ENCODE measurements at places on chromosomes 3 and 15.

DNA sequence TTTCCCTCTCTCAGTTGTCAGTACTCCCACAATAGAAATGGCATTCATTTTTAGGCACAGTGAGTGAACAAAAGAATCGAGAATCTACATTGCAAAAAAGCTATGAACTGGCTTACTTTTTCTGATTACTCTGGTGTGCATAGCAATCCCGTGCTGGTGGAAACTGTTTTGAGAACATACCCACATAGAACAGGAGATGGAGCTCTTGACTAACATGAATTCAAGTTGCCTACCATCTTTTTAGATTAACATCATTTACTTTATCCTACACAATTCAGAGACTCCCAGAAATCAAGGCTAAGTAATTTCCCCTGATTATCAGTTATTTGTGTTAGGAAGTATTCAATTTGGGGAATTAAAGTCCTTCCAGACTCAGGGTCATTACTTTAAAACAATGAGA is 326.6 kb downstream of the ARPP21 start:
- DNase-seq: no peak

- no peak for DNase-seq
Measured at GRCh38 chr15:100105101-100105500, 236.7 kb downstream of the ADAMTS17 start.

DNA sequence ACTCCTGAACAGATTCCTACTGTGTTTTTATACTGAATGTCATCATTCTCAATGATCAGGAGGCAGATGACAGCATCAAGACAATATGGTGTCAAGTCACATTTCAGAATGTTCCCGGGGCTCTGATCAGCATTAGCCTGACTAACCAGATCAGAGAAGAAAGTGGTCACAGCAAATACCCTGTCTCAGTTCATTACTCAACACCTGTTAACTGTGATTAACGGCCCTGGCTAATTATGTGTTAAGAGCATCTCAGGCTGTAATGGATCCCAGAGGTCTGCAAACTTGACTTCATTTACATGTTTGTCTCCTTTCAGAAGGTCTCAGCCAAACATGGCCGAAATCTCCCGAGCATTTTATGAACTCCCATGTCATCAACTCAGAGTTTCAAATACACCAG is 833.7 kb downstream of the FHIT start:
- DNase-seq: no peak

DNA sequence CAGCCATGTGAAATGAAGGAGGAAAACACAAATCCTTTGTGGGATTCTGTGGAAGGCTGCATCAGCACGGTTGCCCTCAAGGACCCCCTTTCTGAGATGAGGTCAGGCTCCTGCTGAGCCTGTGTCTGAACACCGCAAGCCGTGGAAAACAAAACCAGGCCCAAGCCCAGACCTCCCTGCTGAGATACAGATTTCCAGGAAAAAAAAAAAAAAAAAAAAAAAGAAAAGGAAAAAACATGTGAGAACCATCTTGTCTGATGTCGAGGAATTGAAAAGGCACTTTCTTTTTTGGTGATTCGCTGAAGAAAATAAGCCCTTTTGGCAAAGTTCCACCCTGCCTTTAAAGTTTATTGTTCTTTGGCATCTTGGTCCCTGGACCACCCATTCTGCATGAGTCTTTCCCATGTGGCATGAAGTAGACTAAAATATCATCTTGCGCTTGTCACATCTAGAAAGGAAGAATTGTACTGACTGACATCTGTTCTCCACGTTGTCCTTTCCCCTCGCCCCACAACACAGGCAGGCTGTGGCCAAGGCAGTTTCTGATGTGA is 117.6 kb downstream of the CHST2 start:
- DNase-seq: no peak

- DNase-seq: no peak
Measured at GRCh38 chr15:25504307-25504706, 65.5 kb upstream of the UBE3A start.

DNA sequence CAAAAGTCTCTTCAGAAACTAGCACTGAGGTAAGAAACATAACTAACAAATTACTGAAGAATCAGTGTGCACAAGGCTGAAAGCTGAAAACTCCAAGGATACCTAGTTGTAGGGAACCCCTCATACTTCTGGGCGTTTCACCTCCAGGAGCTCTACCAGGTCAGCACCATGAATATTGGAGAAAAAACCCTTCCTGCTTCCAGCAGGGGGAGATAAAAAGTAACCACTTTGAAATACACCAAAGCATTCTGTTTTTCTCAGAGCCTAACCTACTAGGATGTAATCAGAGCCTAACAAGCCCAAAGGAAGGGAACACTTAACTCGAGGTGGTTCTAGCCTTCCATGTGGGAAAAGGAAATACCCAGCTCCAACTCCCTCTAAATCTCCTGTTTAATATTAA is 175.8 kb upstream of the MME start:
- no peak for DNase-seq

GRCh38 chr3:28267984-28268849 is 26.8 kb downstream of the CMC1 start:
- DNase-seq: no peak

DNA sequence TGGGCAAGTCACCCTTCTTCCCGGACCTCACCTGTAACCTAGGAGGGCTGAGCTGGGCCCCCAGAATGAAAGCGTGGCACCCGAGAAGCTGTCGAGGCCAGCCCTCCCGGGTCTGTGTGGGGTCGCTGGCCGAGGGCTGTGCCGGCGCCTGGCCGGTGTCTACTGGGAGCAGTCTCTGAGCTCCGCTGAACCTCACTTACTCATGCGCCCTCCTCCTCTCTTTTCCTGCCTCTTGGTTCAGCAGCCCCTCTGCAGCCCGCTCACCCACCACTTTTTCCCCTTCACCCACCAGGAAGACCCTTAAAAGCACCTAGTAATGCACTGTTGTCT is 419 bp downstream of the HYKK start:
- no peak for DNase-seq

GRCh38 chr15:60706145-60706544 is 227.2 kb upstream of the ICE2 start:
- DNase-seq: no peak

DNA sequence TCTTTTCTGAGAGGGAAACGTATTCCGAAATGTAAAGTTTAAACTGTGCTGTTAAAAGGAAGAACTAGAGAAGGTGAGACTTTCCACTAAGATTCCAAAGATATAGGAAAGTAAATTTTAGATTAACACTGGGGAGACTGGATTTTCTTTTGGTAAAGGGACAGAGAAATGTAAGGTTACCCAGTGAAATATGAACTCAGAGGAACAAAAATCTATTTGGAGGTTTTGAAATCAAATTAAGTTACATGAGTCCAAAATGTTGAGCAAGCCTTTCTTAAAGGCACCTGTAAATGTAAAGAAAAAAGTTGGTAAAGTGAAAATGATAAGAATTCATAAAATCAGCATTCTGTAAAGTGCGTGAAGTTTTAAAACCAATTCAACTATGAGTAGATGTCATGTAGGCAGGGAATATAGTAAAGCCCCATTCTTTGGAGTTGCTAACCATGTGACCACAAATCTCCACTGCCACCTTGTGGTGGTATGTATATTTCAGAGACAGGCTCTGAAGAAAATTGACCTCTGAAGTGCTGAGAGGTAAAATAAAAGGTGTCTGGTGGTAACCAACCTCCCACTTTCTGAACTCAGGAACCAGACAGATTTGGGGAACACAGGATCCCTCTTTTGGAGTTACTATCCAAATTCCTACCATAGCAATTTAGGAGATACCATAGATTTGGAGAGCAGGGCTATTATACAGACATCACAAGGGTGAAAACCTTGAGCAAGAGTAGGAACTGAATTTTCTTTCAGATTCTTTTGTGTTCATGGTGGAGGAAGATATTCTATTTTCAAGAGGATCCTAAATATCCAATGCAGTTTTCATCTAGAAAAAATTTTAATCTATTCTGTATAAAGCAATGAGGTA is 215.3 kb downstream of the ROBO2 start:
- no peak for DNase-seq

DNA sequence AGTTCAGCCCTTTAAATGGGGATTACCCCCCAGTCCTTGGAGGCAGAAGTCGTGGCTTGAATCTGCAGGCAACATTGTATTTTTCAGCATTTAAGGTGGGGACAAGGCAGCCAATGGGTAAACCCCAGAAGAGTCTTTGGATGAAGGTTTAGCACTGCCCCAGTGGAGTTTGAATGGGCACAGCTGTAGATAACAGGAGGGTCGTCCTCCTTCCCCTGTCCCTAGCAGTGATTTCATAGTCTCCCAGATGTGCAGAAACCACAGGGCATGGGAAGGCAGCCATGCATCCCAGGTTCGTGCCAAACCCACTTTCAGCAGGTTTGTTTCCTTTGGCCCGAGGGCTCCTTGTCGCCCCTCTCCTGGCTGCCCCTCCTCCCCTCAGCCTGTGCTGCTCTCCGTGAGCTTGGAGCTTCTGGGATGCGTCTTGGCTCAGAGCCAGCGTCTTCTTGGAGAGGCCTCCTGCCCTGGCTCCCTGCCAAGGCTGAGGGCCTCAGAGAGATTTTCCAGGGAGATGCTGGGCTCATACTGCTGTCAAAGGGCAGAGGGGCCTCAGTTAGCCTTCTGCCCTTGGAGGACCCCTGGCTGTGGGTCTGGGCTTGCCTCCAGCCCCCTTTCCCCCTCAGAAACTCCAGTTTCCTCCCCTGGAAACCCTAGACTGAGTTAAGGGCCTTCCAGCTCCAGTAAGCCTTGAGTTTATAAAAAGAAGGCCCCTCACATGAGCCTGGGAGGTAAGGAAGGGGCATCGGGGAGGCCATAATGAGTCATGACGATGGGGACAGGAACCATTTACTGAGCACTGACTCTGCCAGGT is 48.9 kb upstream of the POLG start:
- DNase-seq: no peak

DNA sequence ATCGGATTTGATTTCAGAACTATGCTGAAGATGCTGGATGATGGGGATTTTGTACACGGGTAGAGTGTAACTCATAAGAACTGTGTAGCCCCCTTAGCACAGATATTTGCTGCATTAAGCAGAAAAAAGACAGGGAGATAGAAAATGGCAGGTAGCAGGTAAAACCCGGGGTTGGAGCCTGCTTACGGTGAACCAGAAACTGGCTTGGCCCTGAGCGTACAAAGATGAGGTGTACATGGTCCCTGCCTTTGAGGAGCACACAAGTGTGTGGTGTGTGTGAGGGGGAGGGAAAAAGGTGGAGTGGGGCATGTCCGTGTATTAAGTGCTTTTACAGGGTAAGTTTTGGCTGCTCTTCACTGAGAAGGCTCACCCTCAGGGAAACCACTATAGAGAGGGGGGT is 3.5 kb downstream of the LPP start:
- DNase-seq: no peak

DNA sequence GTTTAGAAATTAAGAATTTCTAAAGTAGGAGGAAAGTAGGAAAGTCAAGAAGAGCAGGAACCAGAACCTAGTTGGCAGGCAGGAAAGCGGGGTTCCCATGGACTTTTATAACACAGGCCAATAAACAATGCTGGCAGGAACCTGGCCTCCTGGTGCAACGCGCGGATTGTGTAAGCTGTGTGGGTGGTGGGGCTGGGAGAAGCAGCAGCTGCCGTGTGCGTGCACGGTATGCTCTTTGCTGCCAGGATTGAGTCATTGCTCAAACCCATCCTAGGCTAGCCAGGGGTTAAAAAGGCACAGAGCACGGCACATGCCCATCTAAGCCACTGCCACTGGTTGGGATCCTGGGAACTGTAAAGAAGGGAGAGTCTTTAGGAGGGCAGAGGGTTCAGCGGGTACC is 209.9 kb upstream of the RGMA start:
- DNase-seq: no peak

GRCh38 chr3:23399221-23399620 is 196.1 kb downstream of the UBE2E2 start:
- no peak for DNase-seq

GRCh38 chr15:40388941-40389823 is 6.7 kb downstream of the KNSTRN start:
- no peak for DNase-seq

GRCh38 chr3:1583044-1583443 is 490.2 kb downstream of the CNTN6 start:
- DNase-seq: no peak

DNA sequence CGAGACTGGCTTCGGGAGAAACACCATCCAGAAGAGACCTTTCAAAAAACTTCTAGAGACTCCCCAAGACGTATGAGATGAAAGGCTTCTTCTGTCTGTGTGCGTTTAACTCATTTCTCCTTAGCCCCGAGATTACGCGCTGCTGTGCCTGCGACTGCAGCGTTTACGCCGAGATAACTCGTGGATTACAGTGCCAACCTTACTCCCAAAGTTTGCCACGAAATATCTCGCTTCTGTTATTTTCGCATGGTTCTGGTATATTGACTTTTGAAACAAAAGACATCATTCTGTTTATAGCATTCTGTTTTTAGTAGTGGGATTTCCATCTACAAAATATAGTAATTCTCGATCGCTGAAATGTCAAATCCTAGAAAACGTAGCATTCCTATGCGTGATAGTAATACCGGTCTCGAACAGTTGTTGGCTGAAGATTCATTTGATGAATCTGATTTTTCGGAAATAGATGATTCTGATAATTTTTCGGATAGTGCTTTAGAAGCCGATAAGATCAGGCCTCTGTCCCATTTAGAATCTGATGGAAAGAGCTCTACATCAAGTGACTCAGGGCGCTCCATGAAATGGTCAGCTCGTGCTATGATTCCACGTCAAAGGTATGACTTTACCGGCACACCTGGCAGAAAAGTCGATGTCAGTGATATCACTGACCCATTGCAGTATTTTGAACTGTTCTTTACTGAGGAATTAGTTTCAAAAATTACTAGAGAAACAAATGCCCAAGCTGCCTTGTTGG is 467 bp downstream of the PGBD4 start:
- no peak for DNase-seq

GRCh38 chr3:177438596-177439220 is 241.4 kb upstream of the TBL1XR1 start:
- DNase-seq: no peak

GRCh38 chr3:179624451-179624850 is 19.9 kb downstream of the NDUFB5 start:
- DNase-seq: no peak

- DNase-seq: no peak
Measured at GRCh38 chr3:168424059-168424734, 328.5 kb upstream of the GOLIM4 start.

DNA sequence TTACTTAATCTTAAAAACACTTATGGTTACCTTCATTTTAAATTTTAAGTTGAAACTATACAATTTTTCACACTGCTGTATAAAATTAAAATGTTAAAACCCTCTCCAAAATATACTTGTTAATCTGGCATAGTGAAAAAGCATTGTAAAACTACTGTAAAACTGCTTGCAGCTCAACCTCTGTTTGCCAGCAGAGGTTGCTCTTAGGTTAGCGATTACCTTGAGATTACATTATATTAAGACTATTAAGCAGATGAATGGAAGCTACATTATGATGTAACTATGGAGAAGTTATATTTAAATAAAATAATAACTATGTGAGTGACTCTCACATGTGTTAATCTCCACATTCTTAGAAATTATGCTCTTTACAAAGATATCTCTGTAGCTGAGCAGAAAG is 143.6 kb upstream of the SLITRK3 start:
- DNase-seq: no peak

GRCh38 chr3:70281663-70282062 is 30.8 kb downstream of the MDFIC2 start:
- DNase-seq: no peak

GRCh38 chr15:70182858-70183695 is 85.4 kb upstream of the TLE3 start:
- DNase-seq: no peak

- no peak for DNase-seq
Measured at GRCh38 chr3:177322881-177323280, 125.6 kb upstream of the TBL1XR1 start.

- DNase-seq: no peak
Measured at GRCh38 chr3:177281292-177282118, 84.2 kb upstream of the TBL1XR1 start.

Measured in activated gamma-delta T cell (primary cell).